Umbilical cord (tissue), 2 donors: ENCODE measurements at places on chromosomes 1 and 21. TPM values are rescaled to one million over a fixed set of nuclear protein-coding genes. Genes with fewer than 3 reads are reported as not detected.

DNA sequence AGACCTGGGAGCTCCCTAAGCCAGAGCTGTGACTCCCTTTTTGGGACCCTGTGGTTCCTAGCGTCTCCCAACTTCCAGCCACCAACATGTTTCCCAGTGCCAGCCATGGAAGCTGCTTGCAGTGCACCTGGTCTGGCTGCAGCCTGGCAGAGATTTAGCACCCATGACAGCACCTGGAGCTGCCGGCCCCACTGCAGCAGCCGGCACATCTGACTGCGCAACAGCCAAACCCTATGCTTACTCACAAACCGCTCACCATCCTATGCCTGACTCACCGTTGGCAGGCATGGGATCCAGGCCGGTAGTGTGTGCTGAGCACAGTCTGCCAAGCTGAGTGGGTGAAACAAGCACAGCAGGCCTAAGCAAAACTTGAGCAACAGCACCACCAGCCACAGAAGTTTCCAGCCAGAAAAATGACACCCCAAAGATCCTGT lies 435.9 kb upstream of the PRMT6 start:
- no peak for DNase-seq

Gene PRMT6
- total RNA-seq, result 15.2 TPM

Gene TMCC2
- 7.9 TPM for total RNA-seq

GRCh38 chr1:65948609-65949229 lies 156.0 kb downstream of the PDE4B start:
- DNase-seq, result no peak

- DNase-seq, result no peak
These were observed 21.5 kb upstream of the HPDL start for GRCh38 chr1:45305231-45305630.

Gene OR10Z1
- 3.6 TPM for total RNA-seq

DNA sequence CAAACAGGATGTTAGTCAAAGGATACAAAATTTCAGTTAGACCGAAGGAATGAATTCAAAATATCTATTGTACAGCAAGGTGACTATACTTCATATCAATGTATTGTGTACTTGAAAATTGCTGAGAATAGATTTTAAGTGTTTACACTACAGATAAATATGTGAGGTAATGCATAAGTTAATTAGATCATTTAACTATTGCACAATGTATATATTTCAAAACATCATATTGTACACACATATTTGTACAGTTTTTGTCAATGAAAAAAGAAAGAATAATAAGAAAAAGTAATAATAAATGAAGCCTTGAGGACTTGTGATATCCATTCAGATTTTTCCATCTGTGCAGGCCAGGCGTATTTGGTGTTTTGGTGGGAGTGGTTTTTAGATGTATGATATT lies 367.4 kb upstream of the SNX7 start:
- DNase-seq, result no peak

DNA sequence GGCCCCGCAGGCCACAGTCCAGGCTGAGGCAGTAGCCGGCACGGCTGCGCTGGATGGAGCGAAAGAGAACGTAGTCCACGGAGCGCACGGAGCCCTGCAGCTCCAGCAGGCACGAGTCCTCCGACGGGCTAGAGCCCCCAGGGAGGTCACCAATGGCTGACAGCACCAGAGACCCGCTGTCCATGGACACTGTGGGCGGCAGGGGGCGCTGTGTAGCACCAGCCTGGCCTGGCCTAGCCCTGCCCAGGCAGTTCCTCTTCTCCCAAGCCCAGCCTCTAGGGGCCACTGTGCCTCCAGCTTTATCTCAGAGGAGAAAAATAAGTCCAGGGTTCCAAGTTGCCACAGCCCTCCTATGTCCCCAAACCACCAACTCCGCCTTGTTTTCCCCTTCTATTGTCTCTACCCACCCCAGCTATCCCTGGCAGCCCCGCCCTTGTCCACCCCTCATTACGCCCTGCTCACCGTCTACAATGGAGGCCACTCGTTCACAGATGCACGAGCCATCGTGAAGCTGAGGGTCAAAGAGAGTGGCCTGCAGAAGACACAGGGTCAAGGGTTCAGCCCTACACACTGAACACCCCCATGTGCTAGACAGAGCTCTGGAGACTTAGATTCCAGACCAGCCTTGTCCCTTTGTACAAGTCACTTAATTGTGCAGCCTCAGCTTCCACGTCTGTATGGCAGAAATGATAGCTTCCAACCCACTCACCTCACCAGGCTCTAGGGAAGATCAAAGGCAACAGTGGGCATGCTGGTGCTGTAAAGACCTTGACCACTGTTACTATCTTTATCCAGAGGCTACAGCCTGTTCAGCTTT lies 4.4 kb downstream of the ENTREP3 start:
- peak; percentile 94 for DNase-seq

- no peak for DNase-seq
These were observed 13.2 kb downstream of the PSMD4 start for GRCh38 chr1:151267760-151268159.

- DNase-seq, result no peak
These were observed 2.9 kb upstream of the SHCBP1L start for GRCh38 chr1:182955596-182956588.

Gene ZFP69
- 8.9 TPM for total RNA-seq

GRCh38 chr21:37878946-37879660 lies 37.2 kb downstream of the KCNJ6 start:
- DNase-seq, result no peak

DNA sequence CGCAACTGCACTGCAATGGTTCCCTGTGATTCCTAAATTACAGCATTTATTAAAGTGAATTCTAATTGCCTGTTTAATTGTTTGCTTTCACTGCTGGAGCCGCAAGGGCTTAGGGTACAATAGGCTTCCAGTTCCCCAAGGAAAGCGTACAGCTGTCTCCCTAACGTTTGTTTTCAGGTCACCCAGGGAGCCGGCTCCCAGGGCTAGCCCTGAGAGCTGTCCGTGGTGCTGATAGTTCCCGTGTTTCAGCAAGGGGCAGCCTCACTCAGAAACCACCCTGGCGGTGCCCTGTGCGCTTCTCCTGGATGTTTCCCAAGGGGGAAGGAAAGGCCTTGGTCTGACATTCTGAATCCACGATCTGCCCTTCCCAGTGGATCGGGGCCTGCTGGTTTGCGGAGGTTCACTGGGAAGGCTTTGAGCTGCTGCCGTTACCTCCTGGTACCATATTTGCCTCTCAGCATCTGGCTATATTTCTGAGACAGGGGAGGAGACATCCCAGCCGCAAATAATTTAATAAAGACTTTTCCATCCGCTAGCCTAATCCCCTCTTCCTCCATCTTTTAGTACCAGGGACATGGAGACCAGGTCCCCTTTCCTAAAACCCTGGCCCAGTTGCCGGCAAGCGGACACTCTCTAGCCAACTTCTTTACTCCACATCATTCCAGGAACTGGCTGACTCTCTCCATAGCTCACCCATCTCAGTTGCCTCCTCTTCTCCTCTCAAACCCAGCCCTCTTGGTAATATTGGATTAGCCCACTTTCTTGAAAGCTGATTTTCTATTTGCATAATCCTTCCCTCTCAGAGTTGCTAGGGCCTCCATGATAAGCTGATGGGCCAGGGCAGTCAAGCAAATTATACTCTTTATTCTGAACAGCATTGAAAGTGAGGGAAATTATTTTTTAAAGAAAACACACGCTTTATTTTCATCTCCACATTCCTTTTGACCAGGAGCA lies 149.0 kb downstream of the IGSF21 start:
- DNase-seq, result peak; percentile 63

Gene PCSK9
- 2.6 TPM for total RNA-seq

DNA sequence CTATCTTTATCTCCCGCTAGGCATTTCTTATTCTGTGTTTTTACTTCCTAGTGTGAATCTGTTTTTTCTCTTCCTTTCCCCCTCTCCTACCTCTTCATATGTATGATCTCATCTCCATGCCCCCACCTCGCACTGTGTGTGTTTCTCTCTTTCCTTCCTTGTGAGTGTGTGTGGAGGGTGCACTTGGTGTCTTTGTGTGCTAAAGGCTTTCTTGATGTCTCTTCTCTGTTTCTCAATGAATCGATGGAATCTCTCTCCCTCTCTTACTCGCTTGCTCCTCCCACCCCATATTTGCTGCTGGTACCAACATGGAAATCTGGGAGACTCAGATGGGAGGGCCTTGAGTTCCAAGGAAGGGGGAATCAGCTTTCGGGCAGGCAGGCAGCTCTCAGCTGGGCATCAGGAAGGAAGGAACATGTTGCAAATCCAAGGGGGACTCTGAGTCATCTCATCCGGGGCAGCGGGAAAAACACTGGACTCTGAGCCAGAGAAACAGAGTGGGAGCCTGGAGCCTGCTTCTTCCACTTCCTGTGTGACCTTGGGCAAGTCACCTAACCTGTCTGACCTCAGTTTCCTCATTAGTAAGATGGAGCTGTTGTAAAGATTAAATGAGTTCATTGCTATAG lies 147.5 kb downstream of the PTPRU start:
- DNase-seq, result peak; percentile 21

Gene BLACAT1
- 1.2 TPM for total RNA-seq

DNA sequence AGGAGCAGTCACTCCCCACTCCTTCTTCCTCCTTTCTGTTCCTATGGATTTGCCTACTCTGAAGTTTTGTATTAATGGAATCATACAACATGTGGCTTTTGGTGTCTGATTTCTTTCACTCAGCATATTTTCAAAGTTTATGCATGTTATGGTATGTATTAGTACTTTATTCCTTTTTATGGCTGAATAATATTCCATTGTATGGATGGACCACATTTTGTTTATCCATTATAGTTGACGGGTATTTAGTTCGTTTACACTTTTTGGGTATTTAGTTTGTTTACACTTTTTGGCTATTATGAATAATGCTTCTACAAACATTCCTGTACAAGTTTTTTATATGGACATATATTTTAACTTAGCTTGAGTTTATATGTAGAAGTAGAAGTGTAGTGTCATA lies 113.1 kb downstream of the PCBP3 start:
- no peak for DNase-seq

DNA sequence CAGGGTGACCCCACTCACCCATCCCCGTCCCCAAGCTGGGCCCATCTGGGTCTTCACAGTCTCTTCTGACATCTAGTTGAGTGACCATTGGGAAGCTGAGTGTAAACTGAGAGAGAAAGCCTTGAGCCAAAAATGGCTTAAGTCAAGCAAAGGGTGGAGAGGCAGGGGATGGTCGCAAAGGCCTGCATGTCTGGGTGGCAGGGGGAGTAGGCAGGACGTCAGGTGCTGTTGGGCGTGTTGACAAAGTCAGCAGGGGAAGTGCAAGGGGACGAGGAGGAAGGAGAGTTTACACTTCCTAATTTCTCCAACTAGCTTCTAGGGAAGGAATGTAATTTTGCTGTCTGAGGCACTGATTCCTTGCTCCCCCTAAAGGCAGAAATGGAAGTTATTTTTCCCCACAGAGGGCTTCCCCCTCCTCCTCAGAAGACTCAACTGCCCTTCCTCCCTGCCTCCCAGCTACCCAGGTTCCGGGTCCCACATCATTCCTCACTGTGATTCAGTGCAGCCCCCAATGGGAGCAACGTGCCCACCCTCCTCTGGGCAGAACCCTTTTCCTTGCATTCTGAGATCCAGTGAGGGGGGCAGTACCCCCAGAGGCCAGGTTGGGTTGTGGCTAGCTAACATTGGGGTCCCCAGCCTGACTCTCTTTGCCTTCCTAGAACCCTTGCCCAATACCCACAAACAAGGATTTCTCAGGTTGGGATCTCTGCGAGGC lies 1.2 kb upstream of the ADORA1 start:
- DNase-seq, result peak; percentile 60

GRCh38 chr1:211347077-211347844 lies 20.6 kb downstream of the TRAF5 start:
- DNase-seq, result no peak

Gene RYR2
- total RNA-seq, result 24.8 TPM

GRCh38 chr1:172698224-172698623 lies 39.3 kb downstream of the FASLG start:
- DNase-seq, result no peak

DNA sequence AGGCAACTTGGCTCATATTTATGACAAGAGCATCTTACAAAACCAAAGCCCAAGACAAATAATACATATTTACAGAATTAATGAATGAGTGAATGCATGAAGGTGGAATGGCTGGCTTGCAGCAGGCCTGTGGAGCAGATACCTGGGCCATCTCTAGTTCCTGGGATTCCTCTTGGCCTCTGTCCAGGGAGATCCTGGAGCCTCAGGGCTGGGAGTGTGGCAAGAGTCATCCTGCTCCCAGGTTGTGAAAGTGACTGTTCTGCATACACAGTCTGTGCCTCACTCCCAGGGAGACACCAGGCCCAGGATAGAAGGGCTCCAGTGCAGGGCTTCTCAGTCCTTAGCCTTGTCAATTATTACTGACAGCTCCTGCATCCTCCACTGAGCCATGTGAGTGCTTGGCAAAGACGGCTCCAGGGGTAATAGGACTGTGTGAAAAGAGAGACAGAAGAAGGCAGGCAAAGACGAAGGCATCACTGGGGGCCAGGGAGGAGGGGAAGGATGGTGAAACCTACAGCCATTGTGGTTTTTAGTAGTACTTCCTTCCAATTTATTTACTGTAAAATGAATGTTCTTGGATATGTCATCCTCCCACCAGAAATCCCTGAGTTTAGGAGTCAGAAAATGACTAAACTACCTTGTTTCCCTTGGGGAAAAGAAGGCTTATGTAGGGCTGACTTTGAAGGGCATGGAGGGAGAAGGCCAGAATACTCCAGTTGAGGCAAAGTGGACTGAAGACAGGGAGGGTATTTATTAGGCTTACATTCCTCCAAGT lies 14.3 kb upstream of the KPRP start:
- DNase-seq, result no peak

DNA sequence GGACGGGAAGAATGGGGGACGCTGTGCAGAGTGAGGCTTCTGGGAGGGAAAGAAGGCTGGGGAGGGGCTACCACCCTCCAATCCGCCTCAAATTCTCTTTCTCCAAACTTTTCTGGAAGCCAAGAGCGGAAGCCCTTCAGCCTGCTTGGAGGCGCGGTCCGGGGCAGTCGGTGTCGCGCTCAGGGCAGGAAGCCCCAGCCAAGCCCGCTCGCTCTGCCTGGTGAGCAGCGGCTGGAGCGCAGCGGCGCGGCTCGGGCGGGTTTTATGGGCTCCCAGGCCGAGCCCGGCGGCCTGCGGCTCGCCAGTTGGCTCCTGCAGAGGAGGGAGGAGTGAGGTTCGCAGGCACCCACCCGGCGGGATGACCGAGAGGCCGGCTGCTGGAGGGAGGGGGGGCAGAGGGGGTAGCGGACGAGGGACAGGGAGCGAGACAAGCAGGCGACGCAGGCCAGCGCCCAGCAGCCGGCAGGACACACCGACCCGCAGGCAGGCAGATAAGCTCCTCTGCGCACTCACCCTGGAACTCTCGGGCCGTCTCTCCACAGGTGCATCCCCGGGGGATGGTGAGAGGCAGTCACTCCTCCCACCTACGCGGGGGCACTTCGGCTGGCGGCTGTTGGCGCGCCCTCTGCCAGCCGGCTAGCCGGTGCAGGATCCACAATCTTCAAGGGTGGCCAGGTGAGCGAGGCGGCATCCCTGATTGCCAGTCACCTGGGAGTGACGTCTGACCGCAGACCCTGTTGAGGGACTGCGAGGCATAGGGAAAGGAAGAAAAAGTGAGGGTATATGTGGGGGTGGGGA lies at the start of gene AVPR1B:
Gene AVPR1B (minus strand): TSS at position 238 of the 798 bp plus-strand sequence. CDS start 498 bp downstream, outside the sequence.
- peak; percentile 41 for DNase-seq

Gene APCS
- 3.9 TPM for total RNA-seq

- DNase-seq, result no peak
These were observed 72.7 kb downstream of the MAST2 start for GRCh38 chr1:45876000-45876617.
